ENCODE measurements at places on chromosomes 7 and 10.

- no peak for DNase-seq
These were observed 348.4 kb upstream of the NPSR1 start for GRCh38 chr7:34309584-34309983.

DNA sequence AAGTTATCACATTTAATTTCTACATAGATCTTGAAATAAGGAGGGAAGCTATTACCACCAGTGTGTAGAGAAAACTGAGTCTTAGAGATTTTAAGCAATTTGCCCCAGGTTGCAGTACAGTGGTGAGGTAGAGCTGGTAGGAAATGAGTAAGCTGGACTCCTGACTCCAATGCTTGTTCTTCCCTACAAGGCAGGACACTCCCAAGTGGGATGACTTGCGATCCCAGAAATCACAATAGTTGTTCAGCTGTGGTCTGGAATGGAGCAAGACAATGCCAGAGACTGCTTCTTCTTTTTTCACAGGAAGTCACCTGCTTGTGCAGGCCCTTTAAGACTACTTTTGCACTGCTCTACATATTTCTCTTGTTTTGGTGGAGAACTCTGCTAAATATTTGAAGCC is 327.2 kb upstream of the BMPER start:
- no peak for DNase-seq

DNA sequence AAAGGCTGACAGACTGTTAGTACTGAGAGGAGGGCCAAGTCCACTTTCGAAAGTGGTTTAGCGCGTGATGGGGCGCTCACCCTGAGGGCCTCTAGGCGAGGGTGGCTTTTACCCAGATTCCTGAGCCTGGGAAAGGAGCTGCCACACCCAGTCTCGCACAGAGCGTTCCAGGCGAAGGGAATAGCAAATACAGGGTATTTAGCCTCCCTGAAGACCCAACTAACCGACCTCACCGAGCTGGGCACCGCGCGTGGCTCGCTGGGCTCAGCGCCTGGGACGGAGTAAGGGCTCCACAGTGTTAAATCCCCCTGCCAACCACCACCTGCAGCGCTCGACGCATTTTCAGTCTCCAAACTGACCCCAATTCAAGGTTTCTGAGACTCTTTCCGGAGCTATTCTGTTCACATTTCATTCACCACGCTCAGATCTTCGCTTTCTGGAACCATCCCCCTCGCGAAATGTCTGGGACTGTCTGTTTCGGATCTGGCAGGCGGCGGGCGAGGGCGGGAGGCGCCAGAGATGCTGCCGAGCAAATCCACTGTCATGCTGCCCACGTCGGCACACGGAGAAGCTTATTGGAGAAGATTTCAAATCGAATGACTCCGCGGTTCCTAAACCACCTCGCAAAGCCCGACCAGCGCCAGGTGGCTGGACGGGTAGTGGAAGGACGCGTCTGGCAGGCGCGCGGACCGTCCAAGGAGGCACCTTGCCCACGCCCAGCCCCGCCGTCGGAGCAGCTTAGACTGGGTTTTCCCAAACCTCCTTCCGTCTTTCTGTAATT is 1.4 kb upstream of the OSBPL3 start:
- DNase-seq: peak; percentile 39

- DNase-seq: peak; percentile 45
These were observed 777 bp downstream of the RUNDC3B start for GRCh38 chr7:87628780-87629569.

DNA sequence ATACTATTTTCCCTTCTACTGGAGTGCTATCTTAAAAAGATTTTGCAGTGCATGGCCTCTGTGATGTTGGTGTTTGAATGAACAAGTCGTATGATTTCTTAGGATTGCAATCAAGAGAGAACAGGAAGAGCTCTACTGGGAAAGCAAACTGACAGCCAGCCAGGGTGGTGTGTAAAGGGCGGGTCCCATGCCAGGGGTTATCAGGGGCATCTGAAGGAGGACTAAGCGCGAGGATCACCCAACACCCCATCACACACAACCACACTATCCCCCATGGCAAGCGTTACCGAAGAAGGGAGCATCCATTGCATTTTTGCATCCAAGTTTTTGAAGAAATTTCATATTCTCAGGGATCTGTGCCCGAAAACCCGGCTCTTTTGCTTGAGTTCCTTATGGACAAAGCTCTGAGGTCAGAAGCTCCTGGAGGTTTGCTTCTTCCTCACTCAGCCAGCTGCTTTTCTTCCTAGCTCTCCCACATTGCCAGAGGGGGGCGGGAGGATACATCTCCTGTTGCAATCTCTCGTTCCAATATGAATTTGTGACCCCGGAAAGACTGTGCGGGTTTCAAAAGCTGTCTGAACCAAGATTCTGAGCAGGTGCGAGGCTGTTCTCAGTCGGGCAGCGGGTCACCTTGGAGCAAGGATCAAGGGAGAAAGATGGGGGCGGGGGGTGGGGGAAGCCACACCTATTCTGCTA is 5.2 kb downstream of the NEUROD6 start:
- DNase-seq: no peak

GRCh38 chr10:6234371-6234770 is 31.6 kb downstream of the PFKFB3 start:
- DNase-seq: no peak

DNA sequence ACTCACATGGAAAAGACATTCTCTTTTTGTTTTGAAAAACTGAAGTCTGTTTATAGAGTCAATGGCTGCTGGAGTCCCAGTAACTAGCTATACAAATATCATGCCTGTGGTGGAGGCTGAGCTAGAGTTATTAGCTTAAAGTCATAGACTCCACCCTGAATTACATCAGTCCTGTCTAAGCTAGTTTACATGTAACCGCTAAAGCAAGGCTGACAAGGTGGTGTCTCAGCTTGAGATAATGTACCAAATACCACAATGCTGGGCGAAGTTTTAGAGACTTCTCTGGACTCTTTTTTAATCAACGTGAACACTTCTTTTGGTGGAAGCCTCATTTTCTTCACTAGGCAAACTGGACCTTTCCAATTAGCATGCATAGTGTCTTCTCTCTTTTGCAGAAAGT is 219.4 kb downstream of the ANK3 start:
- DNase-seq: peak; percentile 44

GRCh38 chr10:61110188-61110844 is 166.3 kb upstream of the RHOBTB1 start:
- DNase-seq: peak; percentile 5

GRCh38 chr10:17673471-17674061 is 29.6 kb downstream of the STAM start:
- peak; percentile 21 for DNase-seq

GRCh38 chr10:80158598-80159127 is 26.1 kb downstream of the PLAC9 start:
- DNase-seq: peak; percentile 99
